Immature natural killer cell (primary cell): ENCODE measurements at places on chromosomes 4 and X.

DNA sequence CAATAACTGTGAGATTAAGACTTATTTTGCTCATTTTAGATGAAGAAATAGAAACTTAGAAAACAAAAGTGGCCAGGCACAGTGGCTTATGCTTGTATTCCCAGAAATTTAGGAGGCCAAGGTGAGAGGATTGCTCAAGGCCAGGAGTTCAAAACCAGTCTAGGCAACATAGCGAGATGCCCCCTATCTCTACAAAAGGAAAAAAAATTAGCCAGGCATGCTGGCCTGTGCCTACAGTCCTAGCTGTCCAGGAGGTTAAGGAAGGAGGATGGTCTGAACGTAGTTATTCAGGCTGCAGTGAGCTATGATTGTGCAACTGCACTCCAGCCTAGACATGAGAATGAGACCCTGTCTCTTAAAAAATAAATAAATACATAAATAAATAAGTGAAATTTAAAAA, 28.0 kb downstream of the APELA start:
- DNase-seq = no peak

GRCh38 chrX:107716118-107716684, 59.4 kb downstream of the TSC22D3 start:
- DNase-seq = peak; percentile 56

- no peak for DNase-seq
Measured at GRCh38 chrX:8196776-8197175, 25.7 kb upstream of the VCX2 start.

DNA sequence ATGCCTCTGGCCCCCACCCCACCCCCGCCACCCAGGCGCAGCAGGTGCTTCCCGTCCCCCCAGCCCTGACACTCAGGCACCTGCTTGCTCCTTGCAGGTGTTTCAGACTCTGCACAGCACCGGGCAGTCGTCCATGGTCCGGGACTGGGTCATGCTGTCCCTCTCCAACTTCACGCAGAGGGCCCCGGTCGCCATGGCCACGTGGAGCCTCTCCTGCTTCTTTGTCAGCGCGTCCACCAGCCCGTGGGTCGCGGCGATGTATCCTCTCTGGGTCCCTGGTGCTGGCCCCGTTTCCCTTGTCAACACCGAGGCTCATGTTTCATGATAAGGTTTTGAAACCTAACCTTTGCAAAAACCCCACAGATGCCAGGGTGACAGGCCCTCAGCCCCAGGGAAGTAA, 10.2 kb upstream of the MSANTD1 start:
- no peak for DNase-seq

GRCh38 chr4:100574607-100575006, 56.8 kb upstream of the EMCN start:
- DNase-seq = no peak
